Inflammatory macrophage (primary cell): ENCODE measurements at places on chromosomes 3 and 15.

DNA sequence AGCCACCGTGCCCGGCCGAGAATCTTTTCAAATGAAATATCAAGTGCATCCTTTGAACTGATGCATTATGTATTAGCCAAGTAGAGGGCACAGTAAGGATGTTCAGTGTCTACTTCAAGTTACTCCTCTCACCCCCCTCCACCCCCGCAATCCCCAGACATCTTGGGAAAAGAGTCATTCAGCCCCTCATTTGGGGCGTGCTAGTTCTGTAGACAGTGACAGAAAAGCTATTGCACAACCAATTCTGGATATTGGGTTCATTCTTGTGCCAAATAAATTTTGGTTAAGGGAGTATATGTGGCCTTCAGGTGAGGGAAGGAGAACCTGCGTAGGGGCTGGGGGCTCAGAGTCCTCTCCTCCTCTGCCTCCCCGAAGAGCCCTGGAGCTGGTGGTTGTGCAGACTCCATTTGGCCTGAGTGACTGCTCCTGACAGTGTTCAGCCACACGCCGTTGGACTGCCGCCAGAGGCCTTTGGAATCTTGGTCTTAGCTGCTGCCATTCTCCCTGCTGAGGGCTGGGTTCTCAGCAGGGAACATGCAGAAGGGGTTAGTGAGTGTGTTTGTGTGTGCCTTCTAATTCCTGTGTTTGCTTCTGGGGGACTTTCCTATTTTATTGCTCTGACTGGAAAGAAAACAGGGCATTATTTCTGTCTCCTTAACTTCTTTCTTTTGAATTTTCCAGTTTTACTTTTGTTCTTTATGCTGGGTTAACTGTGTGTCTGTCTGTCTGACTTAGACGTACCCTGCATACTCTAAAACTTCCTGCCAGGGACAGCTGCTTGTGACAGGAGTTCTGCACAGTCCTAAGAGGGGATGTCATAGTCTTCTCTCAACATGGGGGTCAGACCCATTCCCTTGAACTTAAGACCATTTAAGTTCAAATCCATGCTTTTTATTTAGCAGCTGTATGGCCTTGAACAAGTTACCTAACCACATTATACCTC lies 21.0 kb downstream of the RARB start:
- DNase-seq, result no peak

DNA sequence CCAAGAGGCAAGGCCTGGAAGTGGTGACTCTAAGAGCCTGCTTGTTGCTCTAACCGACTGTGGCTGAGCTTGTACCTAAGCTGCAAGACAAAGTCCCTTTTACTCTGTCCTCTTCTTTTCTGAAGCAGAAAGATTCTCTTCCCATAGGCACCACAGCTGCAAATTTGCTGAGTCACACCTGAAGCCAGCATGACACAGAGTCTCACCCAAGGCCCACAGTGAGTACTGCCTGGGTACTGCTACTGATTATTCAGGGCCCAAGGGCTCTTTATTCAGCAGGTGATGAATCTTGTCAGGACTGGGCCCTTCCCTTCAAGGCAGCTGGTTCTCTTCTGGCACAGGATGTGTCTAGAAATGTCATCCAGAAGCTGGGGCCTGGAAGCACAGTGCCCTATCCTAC lies 18.9 kb upstream of the TIGIT start:
- DNase-seq, result no peak

DNA sequence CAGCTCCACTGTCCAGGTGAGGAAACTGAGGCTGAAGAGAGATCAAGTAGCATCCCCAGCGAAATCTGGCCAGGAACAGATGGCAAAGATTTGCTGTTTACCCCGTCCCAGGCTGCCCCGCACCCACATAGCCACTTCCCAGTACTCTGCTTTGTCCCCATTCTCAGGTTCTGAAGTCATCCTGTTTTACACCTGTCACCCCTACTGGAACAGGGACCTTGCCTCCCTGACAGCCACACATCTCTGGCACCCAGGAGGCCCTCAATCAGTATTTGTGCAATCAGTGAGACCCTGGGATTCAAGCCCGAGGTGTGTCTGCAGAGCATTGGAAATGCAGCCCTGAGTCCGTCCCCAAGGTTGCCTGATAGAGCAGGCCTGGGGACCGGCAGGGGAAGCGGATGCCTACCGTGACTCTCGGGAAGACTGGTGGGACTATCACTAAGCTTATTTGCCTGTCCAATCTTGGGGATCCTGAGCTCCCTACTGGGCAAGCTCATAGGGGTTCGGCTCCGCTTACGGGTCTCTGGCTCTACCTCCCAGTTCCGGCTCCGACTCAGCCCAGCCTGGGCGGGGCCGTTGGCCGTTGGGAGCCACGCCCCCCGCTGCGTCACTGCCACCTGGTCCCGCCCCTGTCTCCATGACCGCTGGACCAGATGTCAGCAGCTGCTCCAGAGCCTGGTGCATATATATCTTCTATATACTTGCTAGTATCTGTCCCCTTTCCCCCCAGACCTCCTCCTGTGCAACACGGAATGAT lies 17.5 kb upstream of the FANCD2 start:
- DNase-seq, result peak; percentile 80

DNA sequence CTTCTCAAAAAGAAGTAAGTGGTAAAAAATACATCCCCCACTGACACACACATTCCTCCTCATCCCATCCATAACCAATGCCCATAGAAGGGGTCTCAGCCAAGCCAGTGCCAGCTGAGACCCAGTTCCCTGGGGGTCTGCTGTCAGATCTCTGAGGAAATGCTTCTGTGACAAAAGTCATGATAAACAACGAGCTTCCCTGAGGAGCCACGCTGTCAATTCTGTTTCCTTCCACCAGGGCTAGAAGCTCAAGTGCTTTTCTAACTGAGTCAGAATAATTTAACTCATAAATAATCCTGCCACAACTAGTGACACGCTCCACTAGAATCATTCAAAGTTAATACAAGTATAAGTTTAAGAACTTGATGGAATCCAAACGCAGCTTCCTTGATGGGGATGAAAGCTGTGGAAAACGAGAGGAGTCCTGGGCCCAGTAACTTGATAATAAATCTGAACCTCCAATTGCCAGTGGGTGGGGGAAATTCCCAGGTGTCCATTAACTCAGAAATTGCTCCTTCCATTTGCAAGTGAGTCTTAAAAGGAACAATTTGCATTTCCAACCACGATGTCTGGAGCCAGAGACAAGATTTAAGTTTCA lies 348.7 kb upstream of the LMCD1 start:
- no peak for DNase-seq

GRCh38 chr3:128991355-128991895 lies 2.5 kb downstream of the CFAP92 start:
- peak; percentile 71 for DNase-seq

GRCh38 chr3:131957511-131957910 lies 77.3 kb downstream of the CPNE4 start:
- no peak for DNase-seq

- DNase-seq, result peak; percentile 97
Observed at GRCh38 chr3:52195823-52196331, 2.1 kb upstream of the ALAS1 start.

- no peak for DNase-seq
Observed at GRCh38 chr3:114800272-114801031, 346.6 kb downstream of the ZBTB20 start.

DNA sequence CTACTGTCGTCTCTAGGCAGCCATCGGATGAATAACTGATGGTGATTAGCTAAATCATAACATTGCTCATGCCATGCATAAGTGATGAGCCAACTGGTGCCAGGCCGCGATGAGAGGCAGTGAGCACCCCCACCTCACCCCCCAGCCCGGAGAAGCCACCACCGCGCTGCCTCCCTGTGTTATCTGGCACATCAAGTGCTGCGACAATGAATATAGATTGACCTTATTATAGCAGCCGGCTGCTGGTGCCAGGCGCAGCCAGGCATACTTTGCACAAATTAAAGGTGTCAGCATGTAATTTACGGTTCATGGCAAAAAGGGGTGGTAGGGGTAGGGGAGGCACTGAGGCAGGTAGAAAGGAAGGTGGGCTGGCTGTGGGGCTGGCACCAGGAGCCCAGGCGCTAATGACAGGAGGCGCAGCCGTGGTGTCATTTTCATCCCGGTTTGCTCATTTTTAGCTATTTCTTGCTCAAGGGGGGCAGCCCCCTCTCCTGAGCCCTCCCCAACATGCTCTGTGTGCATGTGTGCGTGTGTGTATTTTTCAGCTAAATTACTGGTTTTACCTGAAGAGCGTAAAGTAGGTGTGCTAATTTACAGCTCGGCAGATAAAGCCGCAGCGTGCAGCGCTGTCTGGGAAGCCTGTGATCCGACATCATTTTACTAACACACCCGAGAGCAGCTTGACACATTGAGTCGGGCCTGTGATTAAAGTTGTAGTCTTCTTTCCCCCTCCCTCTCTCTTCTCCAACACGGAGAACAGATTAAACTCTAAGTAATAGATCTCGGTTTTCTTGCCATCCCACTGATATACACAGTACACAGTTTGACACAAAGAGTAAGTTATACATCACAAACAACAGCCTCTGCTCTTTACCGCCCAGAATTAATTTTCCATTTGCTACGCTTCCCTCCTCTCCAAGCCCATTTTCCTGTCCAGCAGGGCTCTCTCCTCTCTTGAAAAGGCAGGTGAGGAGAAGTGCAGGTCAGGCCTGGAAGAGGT lies 212.3 kb downstream of the RPLP1 start:
- DNase-seq, result no peak

GRCh38 chr3:103319912-103320311 lies 885.1 kb downstream of the ZPLD1 start:
- DNase-seq, result no peak

- DNase-seq, result no peak
Observed at GRCh38 chr15:84752700-84753099, 4.3 kb downstream of the ZNF592 start.

DNA sequence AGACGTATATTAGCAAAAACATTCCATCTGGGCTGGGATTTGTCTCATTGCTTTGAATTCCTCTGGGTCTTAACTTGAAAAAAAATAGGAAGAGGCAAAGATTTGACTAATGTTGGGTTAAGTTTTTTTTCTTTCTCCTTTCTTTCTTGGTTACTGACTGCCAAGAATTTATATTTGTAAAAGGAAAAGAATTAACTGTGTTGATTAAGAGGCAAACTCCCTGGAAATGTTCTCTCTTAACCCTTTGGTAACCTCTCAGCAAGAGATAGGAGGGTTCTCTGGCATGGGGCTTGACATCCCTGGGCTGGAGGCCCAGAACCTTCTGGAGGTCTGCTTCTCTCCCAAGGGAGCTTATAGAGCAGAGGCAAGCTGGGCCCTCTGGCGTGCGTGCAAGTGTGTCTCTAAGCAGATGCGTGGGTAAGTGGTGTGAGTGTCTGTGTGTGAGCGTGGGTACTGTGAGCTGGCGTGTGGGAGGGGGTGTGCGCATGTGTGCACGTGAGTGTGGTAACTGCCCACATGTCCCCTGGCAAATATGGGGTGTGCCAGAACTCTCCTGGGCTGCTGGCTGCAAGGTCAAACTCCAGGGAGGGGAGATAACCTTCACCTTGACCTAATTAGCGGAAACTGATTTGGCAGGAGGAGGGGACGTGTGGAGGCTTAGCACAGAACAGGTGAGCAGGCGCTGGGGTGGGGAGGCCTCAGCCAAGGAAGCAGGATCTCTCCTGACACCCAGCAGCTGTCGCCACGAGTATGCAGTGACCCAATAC lies 49.4 kb upstream of the MAGEF1 start:
- DNase-seq, result no peak

GRCh38 chr3:135851201-135852081 lies 114.1 kb upstream of the PPP2R3A start:
- DNase-seq, result no peak

DNA sequence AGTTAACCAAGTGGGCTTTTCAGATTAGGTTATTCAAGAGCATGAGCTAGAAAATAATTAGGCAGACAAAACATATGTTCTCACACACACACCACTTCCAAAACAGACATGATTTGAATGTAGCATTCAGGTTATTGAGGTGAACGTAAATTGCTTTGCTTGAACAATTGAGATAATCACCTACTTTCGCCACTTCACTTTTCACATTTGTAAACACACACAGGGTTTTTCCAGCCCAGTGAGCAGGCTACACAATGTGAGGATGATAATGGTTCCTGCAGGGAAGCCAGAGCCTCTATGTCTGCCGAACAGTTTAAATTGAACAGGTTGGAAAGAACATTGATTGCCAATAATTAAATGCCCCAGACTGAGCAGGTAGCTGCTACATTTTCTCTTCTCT lies 560.8 kb downstream of the OCA2 start:
- DNase-seq, result no peak

- DNase-seq, result no peak
Observed at GRCh38 chr3:60386306-60386705, 864.9 kb downstream of the FHIT start.

DNA sequence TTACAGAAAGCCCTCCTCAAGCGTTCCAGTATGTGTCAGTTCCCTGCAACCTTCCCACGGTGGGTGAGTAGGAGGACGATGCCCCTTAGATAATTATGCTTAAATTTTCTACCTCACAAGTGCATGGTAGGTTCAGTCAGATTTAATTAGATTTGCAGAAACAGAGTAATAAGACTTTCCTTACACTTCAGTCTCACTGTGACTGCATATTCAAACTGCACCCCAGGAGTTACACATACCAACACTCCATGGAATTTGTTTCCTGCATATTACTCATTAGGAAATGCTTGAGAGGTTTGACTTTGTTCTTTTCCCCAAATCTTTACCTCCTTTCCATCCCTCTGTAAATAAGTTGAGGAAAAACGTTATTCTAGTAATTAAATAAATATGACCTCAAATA lies 108.8 kb downstream of the ARRDC4 start:
- DNase-seq, result no peak
